Epithelial cell of alveolus of lung (primary cell): ENCODE measurements at places on chromosomes 1 and 21. TPM values are rescaled to one million over a fixed set of nuclear protein-coding genes. Genes with fewer than 3 reads are reported as not detected.

The PDZK1 gene
- 0.39 and 0.72 TPM in 2 replicates for total RNA-seq

The PCBP3 gene
- total RNA-seq, result 0.65 and 16.0 TPM in 2 replicates

The CRNN gene
- total RNA-seq, result not detected in 2 replicates

The DENND2C gene
- 0.08 and 1.2 TPM in 2 replicates for total RNA-seq

The TINAGL1 gene
- total RNA-seq, result 16.6 and 141 TPM in 2 replicates

The GRIK3 gene
- total RNA-seq, result not detected in 2 replicates

The GOLT1A gene
- total RNA-seq, result 0.26 TPM in 1 of 2 replicates, not detected in the other

The OR2L3 gene
- total RNA-seq, result not detected in 2 replicates

The EDN2 gene
- not detected in 2 replicates for total RNA-seq

The LCE1B gene
- total RNA-seq, result not detected in 2 replicates

The KCND3 gene
- not detected in 2 replicates for total RNA-seq

The AQP10 gene
- under 0.01 TPM in 1 of 2 replicates, not detected in the other for total RNA-seq

The PCP4L1 gene
- not detected in 2 replicates for total RNA-seq

The CEP104 gene
- total RNA-seq, result 11.1 and 16.4 TPM in 2 replicates

The ACADM gene
- total RNA-seq, result 22.6 and 22.8 TPM in 2 replicates

The ALX3 gene
- not detected in 2 replicates for total RNA-seq

The SLC30A10 gene
- total RNA-seq, result 0.08 TPM in 1 of 2 replicates, not detected in the other

The ZNF695 gene
- total RNA-seq, result 2.0 and 2.5 TPM in 2 replicates

The FAAH gene
- 0.65 and 0.72 TPM in 2 replicates for total RNA-seq

The SMPDL3B gene
- 0.26 TPM in 1 of 2 replicates, not detected in the other for total RNA-seq

The RIPPLY3 gene
- total RNA-seq, result 0.13 TPM in 1 of 2 replicates, not detected in the other

The PRELP gene
- under 0.01 TPM in 2 replicates for total RNA-seq

The IRF6 gene
- total RNA-seq, result 1.1 and 5.4 TPM in 2 replicates

The CCDC30 gene
- 0.13 and 0.96 TPM in 2 replicates for total RNA-seq

The USH2A gene
- not detected in 2 replicates for total RNA-seq

The SYTL1 gene
- total RNA-seq, result 0.32 and 2.2 TPM in 2 replicates

The FRRS1 gene
- 5.0 and 7.4 TPM in 2 replicates for total RNA-seq

The CD247 gene
- not detected in 2 replicates for total RNA-seq

The UQCRHL gene
- 0.91 and 3.1 TPM in 2 replicates for total RNA-seq

The AGT gene
- 0.91 and 1.5 TPM in 2 replicates for total RNA-seq

The HES3 gene
- total RNA-seq, result not detected in 2 replicates

The FCRLB gene
- 1.0 and 1.2 TPM in 2 replicates for total RNA-seq

The FCGR3A gene
- not detected in 2 replicates for total RNA-seq

The NID1 gene
- total RNA-seq, result 109 and 336 TPM in 2 replicates

The LDLRAD2 gene
- total RNA-seq, result not detected in 2 replicates

The PRRX1 gene
- 40.6 and 51.3 TPM in 2 replicates for total RNA-seq

The C1orf87 gene
- total RNA-seq, result 1.0 TPM in 1 of 2 replicates, not detected in the other

The TMEM51 gene
- 14.1 and 21.6 TPM in 2 replicates for total RNA-seq

The KRTAP11-1 gene
- not detected in 2 replicates for total RNA-seq

The RNU11 gene
- total RNA-seq, result not detected in 2 replicates

The KLF17 gene
- total RNA-seq, result not detected in 2 replicates

The VPS26C gene
- 42.9 and 58.9 TPM in 2 replicates for total RNA-seq

The LAMB3 gene
- 4.8 and 35.4 TPM in 2 replicates for total RNA-seq
